Transverse colon (tissue), 4 donors: ENCODE measurements at places on chromosomes 11 and 22. TPM values are rescaled to one million over a fixed set of nuclear protein-coding genes. Genes with fewer than 3 reads are reported as not detected.

- no peak overlapping the region for H3K27ac ChIP-seq
- H3K27me3 ChIP-seq = no peaks in the 10 kb centered on the region
- no peak for DNase-seq
These were observed 310.2 kb upstream of the ZC3H12C start for GRCh38 chr11:109783014-109783413.

DNA sequence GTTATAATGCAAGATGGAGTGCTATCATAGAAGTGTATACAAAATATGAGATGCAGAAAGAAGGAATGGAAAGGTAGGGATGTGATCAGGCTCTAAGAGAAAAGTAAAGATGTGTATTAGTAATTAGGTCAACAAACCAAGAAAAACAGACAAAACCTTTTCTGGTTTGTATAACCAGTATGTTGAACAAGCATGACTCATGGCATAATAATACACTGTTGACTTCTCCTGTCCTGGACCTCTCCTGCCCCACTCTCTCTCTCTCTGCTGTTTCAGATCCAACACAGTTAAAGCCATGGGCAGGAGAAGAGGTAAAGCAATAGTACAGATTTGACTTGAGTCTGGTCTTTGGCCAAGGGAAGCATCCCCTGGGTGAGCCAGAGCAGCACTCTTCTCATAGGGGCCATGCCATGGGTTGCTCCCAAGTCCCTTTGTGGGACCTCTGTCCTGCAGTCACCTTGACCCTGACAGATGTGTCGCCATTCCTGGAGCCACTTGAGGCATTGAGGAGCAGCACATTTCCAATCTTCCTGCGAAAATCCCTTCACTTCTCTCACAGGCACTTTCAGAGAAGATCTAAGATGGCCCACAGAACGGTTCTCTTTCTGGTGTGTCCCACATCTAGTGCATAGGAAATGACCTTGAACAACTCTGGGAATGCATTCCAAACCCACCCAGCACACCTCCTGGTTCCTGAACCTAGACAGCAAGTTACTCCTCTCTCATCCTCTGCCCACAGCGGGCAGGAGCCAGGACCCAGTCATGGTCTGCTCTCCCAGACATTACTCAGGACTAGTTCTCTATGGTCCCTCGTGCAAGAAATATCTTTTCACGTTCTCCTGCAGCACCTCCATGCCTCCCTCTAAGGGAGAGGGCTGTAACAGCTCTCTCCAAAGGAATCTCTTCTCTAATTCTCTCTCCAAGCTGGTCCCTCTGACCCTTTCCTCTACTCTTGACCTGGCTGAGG lies 58.2 kb upstream of the PRSS23 start:
- no peaks in the 10 kb centered on the region for H3K27me3 ChIP-seq
- no peak overlapping the region for H3K4me3 ChIP-seq

GRCh38 chr11:121365304-121365703 lies 72.7 kb downstream of the SC5D start:
- no peak overlapping the region for H3K27ac ChIP-seq
- no peaks in the 10 kb centered on the region for H3K36me3 ChIP-seq
- H3K27me3 ChIP-seq = no peaks in the 10 kb centered on the region
- no peaks in the 10 kb centered on the region for H3K4me1 ChIP-seq
- no peak for DNase-seq

- no peak overlapping the region for H3K4me3 ChIP-seq
- no peak overlapping the region for H3K27ac ChIP-seq
- H3K4me1 ChIP-seq = no peaks in the 10 kb centered on the region
- no peaks in the 10 kb centered on the region for H3K36me3 ChIP-seq
These were observed 9.4 kb upstream of the RNH1 start for GRCh38 chr11:516400-516799.

- DNase-seq = no peak
- H3K4me3 ChIP-seq = no peak overlapping the region
- H3K27ac ChIP-seq = peak overlapping the region; percentile 76
- no peaks in the 10 kb centered on the region for H3K4me1 ChIP-seq
- peaks cover 9% of the 10 kb centered on the region for H3K36me3 ChIP-seq
These were observed 2.9 kb downstream of the SERPIND1 start for GRCh38 chr22:20776624-20777405.

DNA sequence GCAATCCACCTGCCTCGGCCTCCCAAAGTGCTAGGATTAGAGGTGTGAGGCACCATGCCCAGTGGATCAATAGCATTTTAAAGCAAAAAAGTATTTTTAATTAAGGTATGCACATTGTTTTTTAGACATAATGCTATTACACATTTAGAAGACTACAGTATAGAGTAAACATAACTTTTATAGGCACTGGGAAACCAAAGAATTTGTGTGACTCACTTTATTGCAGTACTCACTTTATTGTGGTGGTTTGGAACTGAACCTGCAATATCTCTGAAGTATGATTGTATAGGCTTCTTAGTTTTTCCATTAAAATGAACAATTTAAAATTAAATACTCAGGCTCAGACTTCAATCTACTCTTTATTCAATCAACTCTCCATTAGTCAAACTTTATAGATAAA lies 17.5 kb upstream of the CD3E start:
- peaks cover 3% of the 10 kb centered on the region for H3K27me3 ChIP-seq
- H3K4me1 ChIP-seq = peaks cover 33% of the 10 kb centered on the region
- H3K4me3 ChIP-seq = no peak overlapping the region

DNA sequence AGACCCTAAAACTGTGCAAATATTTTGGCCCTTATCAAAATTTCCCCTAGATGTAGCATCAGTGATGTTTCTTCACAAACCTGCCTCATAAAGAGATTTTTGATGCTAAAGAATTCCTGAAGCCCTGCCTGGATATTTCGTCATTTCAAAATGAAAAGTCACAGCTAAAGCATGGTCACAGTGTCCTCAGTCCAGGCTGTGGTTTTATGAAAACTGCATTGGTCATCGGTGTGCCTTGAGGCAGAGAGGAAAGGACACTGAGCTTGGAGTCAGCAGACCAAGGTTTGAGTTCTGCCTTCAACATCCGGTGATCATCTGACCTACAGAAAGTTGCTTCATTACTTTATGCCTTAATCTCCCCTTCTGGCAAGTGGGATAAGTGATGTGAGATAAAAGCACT lies 34.8 kb upstream of the ALKBH3 start:
- no peak for DNase-seq
- H3K4me1 ChIP-seq = no peaks in the 10 kb centered on the region
- no peaks in the 10 kb centered on the region for H3K36me3 ChIP-seq
- H3K4me3 ChIP-seq = no peak overlapping the region

- DNase-seq = no peak
- H3K4me1 ChIP-seq = no peaks in the 10 kb centered on the region
- no peak overlapping the region for H3K27ac ChIP-seq
- peaks cover 13% of the 10 kb centered on the region for H3K36me3 ChIP-seq
- H3K27me3 ChIP-seq = no peaks in the 10 kb centered on the region
These were observed 60.0 kb upstream of the SORL1-AS1 start for GRCh38 chr11:121512468-121513465.

- no peaks in the 10 kb centered on the region for H3K36me3 ChIP-seq
- H3K4me3 ChIP-seq = no peak overlapping the region
- DNase-seq = no peak
- peaks cover 25% of the 10 kb centered on the region for H3K4me1 ChIP-seq
These were observed 44.7 kb downstream of the TMEM123 start for GRCh38 chr11:102407901-102408300.

DNA sequence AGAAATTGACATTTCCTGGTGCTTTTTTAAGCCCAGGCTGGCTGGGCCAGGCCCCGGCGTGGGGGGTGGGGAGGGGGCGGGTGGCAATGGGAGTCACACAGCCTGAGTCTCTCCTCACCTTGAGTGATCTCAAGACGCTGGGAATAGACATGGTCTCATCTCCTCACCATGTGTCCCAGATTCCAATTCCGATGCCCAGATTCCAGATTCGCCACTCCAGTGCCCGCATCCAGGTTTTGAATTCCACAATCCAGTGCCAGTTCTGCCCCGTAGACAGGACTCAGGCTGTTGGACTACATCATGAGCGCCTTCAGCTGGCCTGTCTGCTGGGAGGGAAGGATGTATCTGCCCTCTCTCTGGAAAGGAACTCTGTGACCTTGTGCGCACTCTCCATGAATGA lies 19.1 kb downstream of the KCNC1 start:
- H3K27ac ChIP-seq = no peak overlapping the region
- no peak overlapping the region for H3K4me3 ChIP-seq
- H3K27me3 ChIP-seq = no peaks in the 10 kb centered on the region

DNA sequence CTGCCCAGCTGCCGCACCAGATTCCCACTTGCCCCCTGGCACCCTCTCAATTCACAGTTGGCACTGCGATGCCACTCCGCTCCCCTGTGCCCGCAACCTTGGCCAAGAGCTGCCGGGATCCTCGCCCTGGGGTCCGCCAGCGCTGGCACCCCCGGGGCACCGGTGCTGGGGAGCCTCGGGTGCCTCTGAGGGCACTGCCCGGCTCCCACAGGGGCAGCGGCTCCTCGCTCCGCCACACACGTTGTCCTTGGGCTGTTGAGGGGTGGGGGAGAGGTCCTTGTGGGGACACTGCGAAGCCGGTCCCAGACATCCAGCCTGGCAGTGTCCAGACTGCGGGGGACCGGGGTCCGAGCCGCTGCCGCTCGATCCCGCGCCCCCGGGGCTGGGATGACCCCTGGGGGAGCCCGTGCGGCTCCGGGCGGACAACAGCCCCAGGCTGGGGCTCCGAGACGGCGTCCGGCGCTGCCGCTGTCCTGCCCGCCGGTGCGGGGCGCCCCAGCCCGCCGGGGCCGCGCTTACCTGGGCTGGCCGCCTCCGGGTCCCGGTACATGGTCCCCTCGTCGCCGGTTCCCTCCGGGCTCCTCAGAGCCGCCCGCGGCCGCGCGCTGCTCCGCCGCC lies 496 bp downstream of the SYT7 start:
- peaks cover 31% of the 10 kb centered on the region for H3K27me3 ChIP-seq
- DNase-seq = no peak
- H3K4me1 ChIP-seq = peaks cover 12% of the 10 kb centered on the region
- H3K36me3 ChIP-seq = no peaks in the 10 kb centered on the region

DNA sequence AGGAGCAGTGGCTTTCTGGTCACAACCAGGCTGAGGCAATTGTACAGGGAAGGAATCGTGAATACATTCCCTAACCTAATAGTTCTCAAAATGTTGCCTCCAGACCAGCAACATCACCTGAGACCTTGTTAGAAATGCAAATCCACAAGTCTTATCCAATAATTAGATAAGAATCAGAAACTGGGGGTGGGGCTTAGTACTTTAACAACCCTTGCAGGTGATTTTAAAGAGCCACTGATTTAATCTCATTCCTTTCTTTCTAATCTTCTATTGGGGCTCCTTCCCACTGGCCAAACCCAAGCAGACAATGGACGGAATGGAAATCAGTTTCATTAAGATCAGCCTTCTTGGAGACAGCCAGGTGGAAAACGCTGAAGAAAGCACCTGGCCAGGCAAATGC lies 142.4 kb upstream of the DDI1 start:
- no peaks in the 10 kb centered on the region for H3K4me1 ChIP-seq
- no peak overlapping the region for H3K4me3 ChIP-seq
- DNase-seq = no peak
- no peaks in the 10 kb centered on the region for H3K27me3 ChIP-seq
- H3K36me3 ChIP-seq = no peaks in the 10 kb centered on the region

- H3K27me3 ChIP-seq = no peaks in the 10 kb centered on the region
- no peaks in the 10 kb centered on the region for H3K4me1 ChIP-seq
- no peak overlapping the region for H3K27ac ChIP-seq
- H3K4me3 ChIP-seq = no peak overlapping the region
- DNase-seq = no peak
These were observed 330.3 kb upstream of the PITPNB start for GRCh38 chr22:28249402-28249801.

DNA sequence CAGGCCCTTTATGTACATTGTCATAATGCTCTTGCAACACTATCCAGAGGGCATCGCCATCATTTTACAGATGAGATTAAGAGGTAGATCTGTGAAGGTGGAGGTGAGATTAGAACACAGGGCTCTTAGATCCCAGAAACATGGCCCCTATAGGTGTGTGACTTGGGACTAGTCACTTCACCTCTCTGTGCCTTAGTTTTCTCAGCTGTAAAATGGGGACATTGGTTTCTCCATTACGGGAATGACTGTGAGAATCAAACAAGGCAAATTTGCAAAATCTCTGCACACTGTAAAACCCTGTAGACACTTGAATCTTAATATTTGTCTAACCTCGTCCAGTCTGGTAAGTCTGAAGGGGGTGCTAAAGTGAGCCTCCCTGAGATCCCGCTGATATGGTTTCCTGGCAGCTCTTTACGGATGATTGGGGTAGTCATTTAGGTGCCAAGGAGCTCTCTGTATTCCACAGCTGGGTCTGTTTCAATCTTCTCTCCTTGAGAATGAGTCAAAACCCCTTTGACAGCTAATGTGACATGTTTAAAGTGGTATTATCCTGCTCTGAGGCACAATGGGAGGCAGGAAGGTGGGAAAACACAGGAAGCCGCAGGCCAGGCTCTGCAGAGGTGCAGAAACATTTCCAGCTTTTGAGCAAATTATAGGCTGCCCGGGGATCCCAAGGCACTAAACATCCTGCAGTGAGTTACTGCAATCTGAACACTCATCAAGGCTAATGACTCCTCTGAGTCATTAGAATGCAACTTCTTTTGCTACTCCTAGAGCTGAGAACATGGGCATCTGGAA lies 140.8 kb downstream of the CCDC81 start:
- H3K27ac ChIP-seq = no peak overlapping the region
- no peaks in the 10 kb centered on the region for H3K27me3 ChIP-seq

- no peak overlapping the region for H3K4me3 ChIP-seq
- H3K36me3 ChIP-seq = no peaks in the 10 kb centered on the region
- DNase-seq = no peak
- no peaks in the 10 kb centered on the region for H3K4me1 ChIP-seq
- no peak overlapping the region for H3K27ac ChIP-seq
- no peaks in the 10 kb centered on the region for H3K27me3 ChIP-seq
These were observed 6.9 kb downstream of the ACCS start for GRCh38 chr11:44072757-44073658.

- no peak overlapping the region for H3K4me3 ChIP-seq
- H3K27ac ChIP-seq = no peak overlapping the region
- no peaks in the 10 kb centered on the region for H3K27me3 ChIP-seq
- no peaks in the 10 kb centered on the region for H3K36me3 ChIP-seq
- H3K4me1 ChIP-seq = no peaks in the 10 kb centered on the region
These were observed 30.3 kb downstream of the GNB1L start for GRCh38 chr22:19824212-19824925.

- no peaks in the 10 kb centered on the region for H3K36me3 ChIP-seq
- no peak for DNase-seq
- H3K27me3 ChIP-seq = no peaks in the 10 kb centered on the region
- H3K4me3 ChIP-seq = no peak overlapping the region
- no peaks in the 10 kb centered on the region for H3K4me1 ChIP-seq
These were observed 105.2 kb downstream of the SPON1 start for GRCh38 chr11:14067686-14068085.

GRCh38 chr22:50548921-50549790 lies 3.5 kb downstream of the KLHDC7B start:
- peak overlapping the region; percentile 62 for H3K27ac ChIP-seq
- H3K4me3 ChIP-seq = peak overlapping the region; percentile 52
- H3K27me3 ChIP-seq = peaks cover 43% of the 10 kb centered on the region
- DNase-seq = no peak

GRCh38 chr11:102727890-102728289 lies 3.1 kb upstream of the MMP8 start:
- no peaks in the 10 kb centered on the region for H3K27me3 ChIP-seq
- DNase-seq = no peak
- H3K4me3 ChIP-seq = no peak overlapping the region
- H3K27ac ChIP-seq = no peak overlapping the region
- no peaks in the 10 kb centered on the region for H3K4me1 ChIP-seq

The ART1 gene
- 3.7 TPM for total RNA-seq

The RAC2 gene
- total RNA-seq = 36.3 TPM

The SCN2B gene
- not detected for total RNA-seq

The KDM2A gene
- total RNA-seq = 137 TPM

The OMP gene
- 20.3 TPM for total RNA-seq

The PLAAT2 gene
- total RNA-seq = 38.7 TPM
